H7 (cell line): ENCODE measurements at places on chromosomes 2 and 18. TPM values are rescaled to one million over a fixed set of nuclear protein-coding genes. Genes with fewer than 3 reads are reported as not detected.

DNA sequence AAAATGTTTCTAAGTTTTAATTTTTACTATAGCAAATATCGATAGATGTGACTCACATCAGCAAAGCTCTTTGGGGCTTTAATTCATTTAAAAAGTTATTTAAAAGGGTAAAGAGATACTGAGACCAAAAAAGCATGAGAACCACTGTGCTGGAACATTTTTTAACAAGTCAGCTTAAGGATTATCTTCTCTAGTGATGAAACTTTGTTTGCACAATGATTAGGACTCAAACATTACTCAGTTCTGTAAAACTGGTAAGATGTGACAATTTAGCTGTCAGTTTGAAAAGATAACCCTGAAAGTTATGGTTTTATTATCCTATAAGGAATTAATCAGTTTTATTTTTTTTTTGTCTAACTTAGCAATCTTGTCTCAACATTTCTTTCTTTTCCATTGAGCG, 301.4 kb downstream of the TSN start:
- no peak for DNase-seq

DNA sequence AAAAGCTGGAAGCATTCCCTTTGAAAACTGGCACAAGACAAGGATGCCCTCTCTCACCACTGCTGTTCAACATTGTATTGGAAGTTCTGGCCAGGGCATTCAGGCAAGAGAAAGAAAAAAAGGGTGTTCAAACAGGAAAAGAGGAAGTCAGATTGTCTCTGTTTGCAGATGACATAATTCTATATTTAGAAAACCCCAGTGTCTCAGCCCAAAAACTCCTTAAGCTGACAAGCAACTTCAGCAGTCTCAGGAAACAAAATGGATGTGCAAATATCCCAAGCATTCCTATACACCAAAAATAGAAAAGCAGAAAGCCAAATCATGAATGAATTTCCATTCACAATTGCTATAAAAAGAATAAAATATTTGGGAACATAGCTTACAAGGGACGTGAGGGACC, 11.1 kb downstream of the SLC8A1 start:
- DNase-seq, result no peak

DNA sequence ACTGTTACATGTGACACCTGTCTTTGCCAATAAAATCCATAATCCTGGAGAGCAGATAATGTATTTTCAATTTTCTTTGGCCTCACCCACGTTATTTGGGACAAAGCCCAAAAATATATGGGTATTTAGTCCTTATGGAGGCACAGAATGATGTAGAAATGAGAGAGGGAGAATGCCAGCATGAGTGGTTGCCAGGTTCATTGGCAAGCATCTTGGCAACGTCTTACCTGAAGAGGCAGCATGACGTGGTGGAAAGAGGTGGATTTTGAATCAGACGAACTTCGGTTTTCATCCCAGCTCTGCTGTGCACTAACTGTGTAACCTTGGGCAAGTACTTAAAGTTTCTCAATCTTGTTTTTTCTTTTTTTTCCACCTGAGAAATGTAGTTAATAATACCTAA, 969.6 kb upstream of the PIK3C3 start:
- no peak for DNase-seq

DNA sequence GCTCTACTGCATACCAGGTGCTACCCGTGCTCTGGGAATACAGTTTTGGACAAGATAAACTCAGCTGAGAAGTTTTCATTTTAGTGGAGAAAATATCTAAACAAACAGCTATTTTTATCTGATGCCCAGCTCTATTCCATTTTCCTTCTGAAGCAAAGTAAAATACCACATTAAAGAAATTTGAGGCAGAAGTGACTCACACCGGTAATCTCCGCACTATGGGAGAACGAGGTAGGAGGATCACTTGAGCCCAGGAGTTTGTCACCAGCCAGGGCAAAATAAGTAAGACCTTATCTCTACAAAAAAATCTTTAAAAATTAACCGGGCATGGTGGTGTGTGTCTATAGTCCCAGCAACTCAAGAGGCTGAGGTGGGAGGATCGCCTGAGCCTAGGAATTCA, 416.2 kb upstream of the LYPD1 start:
- no peak for DNase-seq

DNA sequence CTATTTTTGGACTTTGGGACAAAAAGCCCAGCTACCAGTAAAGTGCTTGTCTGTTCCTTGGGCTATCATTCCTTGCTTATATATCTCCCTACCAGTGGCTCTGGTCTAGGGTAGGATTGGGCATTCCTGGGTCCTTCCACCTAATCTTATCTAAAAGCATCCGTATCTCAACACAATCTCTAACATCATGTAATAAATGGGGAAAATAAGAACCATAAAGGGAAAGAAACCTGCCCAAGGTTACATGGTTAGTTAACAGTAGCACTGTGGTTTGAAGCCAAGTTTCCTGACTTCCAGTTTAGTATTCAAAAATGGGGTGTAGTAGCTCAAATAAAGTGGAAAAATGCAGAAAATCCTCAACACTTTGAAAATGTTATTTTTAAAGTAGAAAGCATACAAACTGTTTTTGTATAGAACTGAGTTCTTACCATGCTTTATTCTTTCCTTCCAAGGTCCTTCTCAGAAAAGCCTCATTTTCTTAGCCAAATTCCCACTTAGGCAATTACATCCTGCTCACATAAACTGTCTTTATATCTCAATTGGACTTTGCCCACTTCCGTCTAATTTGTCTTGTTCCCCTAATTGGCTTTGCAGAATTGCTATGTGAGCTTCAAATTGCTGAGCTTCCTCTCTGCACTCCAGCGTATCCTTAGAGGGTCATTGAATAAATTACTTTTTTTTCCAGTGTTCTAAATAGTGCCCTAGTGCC, 273.1 kb upstream of the UBE2E3 start:
- DNase-seq, result no peak

GRCh38 chr2:162821176-162821575, 17.4 kb downstream of the KCNH7 start:
- DNase-seq, result no peak

DNA sequence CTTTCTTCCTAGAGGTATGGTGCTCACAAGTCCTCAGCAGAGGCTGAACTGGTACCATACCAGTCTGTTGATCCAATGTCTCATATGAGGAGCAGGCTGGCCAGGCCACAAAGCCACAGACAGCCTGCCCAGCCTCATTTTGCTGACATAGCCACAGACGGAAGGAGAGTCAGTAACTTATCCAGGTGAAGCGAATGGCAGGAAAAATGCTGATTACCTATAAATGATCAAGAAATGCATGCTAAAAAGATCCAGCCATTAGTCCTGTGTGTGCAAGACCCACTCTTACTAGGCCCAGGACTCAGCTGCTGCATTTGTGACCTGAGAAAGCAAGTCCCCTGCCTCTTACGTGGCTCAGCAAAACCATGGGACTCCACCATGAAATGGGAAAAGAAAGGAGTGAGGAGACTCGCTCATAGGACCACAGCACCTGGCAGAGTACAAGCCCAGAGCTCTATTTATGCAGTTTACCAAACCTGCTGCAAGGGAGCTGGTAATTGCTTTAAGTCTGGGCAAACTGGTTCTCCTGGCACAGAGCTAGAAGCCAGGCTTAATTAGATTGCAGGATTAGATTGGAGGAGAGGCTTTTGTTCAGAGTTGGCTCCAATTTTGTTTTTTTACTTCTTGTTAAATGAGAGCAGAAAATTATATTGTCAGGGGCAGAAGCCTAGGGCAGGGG, 19.0 kb downstream of the RHOB start:
- no peak for DNase-seq

GRCh38 chr2:221635949-221636348, 63.8 kb upstream of the EPHA4 start:
- DNase-seq, result peak; percentile 7

DNA sequence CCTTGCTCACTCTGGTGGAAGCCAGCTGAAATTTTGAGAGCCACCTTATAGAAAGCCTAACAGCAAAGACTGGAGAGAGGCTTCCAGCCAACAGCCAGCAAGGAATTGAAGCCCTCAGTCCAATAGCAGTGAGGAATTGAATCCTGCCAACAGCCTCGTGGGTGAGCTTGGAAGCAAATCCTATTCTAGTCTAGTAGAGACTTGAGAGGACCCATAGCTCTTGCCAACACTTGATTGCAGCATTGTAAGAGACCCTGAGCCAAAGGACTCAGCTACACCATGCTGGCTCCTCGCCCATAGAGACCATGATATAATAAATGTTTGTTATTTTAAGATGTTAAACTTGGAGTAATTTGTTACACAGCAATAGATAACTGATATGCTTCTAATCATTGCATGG, 403.0 kb upstream of the TNP1 start:
- DNase-seq, result no peak

DNA sequence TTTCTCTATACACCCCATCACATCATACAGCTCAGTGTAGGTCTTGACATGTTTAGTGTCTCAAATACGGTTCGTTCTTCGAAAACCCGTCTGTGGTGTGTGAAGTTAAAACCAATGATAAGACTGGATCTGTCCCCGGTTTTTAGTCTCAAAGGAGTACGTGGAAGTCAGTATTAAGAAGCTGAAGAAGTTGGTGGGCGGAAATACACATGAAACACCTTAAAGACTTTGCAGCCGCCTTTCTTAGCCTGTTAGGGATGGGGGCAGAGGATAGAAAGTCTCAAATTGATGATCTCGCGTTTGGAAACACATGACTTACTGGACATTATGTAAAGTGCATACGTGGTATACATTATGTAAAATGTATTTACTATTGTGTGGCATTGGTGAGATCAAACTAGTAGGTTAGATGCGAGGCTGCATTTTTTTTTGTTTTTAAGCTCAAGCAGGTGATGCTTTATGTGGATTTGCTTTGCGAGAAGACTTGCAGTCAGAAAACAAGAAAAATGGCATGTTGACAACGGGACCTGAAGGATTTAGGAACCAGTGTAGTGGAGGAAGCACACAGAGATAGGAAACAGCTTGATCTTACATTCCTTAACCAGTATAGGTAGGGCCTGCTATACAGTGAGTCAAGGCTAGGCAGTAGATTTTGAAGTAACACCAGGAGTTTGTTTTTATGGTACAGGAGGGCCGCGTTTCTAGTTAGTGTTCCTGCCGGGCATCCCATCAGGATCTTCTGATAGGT, 1.2 kb downstream of the CNOT11 start:
- no peak for DNase-seq

DNA sequence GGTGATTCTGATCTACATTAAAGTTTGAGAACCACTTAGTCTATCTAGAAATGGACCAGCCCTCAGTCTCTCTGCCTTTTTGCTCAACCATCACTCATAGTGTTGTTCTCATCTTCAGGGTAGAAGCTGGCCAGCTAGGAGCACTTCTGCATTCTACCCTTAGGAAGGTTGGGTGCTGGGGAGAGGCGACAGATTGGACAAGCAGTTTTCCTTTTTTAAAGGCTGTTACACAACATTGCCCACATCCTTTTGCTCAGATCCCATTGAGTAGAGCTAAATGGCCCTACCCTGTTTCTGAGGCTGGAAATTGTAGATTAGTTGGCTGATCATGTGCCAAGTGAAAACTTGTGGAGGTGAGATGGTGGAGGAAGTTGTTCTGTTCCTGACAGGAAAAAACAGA, 35.6 kb downstream of the OSBPL6 start:
- no peak for DNase-seq

DNA sequence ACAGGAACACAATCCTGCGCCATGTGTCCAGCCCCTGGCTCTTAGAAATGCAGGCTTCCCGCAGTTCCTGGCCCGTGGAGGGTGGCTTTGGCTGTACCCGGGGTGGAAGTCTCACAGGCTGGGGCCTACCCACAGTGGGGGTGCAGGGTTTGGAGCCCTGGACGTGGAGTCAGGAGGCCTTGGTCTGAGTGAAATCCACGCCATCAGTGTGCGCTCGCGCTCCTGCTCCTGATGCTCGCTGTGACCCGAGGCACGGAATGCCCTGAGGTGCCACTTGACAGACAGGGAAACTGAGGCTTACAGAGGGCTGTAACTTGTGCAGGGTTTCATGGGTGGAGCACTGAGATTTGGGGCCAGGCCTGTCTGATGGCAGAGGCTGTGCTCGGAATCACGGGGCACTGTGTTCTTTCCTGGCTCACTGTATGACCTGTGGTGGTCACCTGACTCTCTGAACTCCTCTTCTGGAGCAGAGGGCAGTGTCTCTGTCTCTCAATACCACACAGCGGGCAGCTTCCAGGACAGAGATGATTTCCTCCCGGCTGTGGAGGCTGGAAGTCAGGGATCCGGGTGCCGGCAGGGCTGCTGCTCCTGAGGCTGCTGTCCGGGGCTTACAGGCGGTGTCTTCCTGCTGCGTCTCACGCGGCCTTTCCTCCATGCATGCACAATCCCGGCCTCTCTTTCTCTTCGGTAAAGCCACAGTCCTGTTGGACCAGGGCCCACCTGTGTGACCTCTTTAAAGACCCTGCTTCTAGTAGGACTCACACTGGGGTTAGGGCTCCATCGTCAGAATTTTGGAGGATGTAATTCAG, 25.9 kb upstream of the ALLC start:
- DNase-seq, result peak; percentile 37

- DNase-seq, result no peak
Measured at GRCh38 chr2:160338901-160339685, 139.0 kb upstream of the ITGB6 start.

DNA sequence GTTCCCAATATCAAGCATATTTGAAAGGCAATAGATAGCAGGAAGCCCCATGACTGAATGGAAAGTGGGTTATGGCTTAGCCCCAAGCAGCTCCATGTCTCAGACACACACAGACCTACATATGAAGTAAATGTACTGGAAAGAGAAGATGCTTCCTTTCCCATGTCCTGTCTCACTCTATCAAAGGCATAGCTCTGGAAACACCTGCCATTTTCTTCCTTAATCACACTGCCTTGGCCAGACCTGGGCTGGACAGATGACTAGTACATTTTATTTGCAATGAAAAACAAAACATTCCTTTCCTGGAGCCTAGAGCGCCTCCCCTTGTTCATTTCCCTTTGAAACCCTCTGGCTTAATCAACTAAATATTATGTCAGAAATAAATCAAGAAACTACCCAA, 160.7 kb downstream of the ANTXR1 start:
- DNase-seq, result no peak

DNA sequence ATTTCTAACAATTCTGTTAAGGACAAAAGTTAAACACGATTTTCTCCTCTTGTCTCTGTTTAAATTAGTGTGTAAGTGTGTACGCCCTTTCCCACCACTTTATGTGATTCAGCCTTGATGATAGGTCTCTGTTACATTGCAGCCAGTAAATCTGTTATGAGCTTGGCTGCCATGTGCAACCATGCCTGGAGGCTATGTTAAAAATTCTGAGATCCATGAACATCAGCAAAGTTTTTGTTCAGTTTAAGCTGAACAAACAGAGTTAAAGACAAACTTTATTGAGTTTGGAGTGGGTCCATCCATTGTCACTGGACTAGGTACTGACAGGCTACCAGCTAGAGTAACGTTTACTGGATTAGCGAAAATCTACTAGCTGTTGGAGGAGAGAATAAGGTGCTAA, 110.4 kb downstream of the NCKAP5 start:
- DNase-seq, result no peak

SCN3A gene
- total RNA-seq, result not detected in 2 replicates

UGT1A3 gene
- total RNA-seq, result not detected in 2 replicates

FOXI3 gene
- total RNA-seq, result 1.7 and 2.7 TPM in 2 replicates

ABCG8 gene
- total RNA-seq, result not detected in 2 replicates

DOCK10 gene
- 0.11 and 1.1 TPM in 2 replicates for total RNA-seq

ZNF804A gene
- 0.18 and 0.48 TPM in 2 replicates for total RNA-seq

VWA3B gene
- 1.0 TPM in 1 of 2 replicates, not detected in the other for total RNA-seq

SPDYA gene
- 0.28 TPM in 1 of 2 replicates, not detected in the other for total RNA-seq

LRRC30 gene
- not detected in 2 replicates for total RNA-seq
